ENCODE measurements at places on chromosomes 13 and 19.
A peak's percentile ranks its signal among the peaks of the same experiment; 100 is the strongest.

DNA sequence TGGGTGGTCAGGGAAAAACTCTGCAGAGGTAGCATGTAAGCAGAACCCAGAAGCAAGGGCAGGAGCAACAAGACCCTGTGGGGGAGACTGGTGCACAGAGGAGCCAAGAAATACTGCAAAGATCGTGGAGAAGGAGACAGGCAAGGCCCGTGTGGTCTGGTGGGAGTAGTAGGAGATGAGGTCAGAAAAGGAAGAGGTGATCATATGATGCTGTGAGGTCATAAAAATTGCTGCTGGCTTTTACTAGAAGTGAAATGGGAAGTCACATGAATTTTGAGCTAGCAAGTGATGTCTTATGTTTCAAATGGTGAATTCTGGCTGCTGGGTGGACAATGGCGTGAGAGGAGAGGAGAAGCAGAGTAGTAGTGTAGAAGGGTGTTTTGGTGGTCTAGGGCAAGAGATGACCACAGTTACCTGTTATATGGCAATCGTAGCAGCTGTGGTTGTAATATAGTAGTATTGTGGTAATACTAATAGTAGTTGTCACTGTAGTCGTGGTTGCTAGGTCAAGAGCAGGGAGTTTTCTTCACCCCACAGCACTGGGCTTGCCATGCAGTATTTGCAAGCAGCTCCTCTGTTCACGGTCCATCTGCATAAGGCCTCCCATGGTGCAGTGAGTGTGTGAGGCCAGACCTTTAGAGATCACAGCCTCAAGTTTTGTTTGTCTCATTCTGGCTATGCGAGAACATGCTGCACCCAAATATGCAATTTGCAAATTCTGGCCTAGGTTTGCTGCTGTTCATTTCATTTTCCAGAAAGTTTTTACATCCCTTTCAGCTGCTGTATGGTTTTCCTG, 205.0 kb downstream of the TSHZ3 start:
- DNase-seq: no peak

DNA sequence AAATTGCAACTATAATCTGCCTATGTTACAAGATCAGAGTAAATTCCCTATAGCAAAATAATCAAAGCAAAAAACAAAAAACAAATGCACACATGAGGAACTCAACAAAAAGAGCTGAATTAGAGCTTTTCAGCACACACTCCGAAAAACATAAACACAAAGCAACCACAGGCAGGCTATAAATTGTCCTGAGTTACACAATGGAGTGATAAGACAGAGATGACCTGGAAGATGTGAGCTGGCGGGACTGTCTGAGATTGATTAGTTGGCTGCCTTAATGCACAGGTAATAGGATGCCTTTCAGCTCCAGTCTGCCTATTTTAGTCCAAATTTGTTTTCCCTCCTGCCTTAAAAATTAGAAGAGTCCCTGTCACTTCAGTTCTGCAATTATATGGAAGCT, 159.0 kb upstream of the FNDC3A start:
- DNase-seq: no peak

DNA sequence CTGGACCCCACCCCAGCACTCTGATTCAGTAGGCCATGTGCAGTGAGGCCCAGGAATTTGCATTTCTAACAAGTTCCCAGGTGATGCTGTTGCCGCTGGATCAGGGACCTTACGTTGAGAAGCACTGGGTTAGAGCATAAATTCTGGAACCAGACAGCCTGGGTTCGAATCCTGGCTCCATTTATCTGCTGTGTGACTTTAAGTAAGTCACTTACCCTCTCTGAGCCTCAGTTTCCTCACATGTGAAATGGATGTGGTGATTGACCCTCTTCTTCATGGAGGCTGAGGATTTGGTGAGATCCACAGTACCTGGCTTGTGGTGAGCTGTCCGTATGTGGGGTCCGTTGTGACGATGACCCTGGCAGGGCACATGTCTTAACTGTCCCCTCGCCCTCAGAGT, 15.9 kb downstream of the HIPK4 start:
- DNase-seq: no peak

DNA sequence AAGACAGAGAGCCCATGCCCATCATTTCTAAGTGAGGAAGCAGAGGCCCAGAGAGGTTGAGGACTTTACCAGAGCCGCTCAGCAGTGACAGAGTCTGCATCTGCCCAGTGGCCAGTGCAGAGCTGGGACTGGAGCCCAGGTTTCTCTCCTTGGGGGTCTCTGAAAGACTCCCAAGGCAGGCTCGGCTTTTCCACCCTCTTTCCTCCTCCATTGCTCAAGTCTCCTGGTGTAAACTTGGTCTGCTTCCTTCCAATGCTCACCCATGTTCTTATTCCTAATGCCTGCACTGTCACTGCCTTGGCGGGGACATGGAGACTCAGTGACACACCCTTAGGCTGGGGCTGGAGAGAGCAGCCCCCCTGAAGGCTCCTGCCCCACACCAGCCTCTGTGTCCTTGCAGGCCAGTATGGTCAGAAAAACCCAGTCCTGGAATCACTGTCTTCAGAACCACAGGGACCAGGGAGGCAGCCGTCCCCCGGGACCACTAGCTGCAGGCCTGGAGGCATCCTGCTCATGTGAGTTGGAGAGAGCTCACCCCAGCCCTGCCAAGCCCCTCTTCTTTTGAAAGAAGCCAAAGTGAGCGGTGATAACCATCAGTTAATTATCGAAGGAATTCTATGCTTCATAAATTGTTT, 211.0 kb upstream of the ZNF536 start:
- no peak for DNase-seq

DNA sequence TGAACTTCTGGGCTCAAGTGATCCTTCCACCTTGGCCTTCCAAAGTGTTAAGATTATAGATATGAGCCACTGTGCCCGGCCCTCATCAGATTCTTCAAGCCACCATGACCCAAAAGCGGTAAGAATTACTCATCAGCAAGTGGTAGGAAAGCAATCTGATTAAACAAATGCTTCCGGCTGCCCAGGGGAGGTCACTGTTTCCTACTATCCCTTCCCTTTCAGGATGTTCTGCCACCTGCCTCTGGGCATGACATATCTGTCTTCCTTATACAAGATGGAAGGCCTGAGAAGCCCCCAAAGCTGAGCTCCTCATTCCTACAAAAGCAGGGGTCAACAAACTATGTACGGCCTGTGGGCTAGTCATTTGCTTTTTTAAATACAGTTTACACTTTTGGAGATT, 7.0 kb downstream of the ABHD8 start:
- peak; percentile 49 for DNase-seq

DNA sequence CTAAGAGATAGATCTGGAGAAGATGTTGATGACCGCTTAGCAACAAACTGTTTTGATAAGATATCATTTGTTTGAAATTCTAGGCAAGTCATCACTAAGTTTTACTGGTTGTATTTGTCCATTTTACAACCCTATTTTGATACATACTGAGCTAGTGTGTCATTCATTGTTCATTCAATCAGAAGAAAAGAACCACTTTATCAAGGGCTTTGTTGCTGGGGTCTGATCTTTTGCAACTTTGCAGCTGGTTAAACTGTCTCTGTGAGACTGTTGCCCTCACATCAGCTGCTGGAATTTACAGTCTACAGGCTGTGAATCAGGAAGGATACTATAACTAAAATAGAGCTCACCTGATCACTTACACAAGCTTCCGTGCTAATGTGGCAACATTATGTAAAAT, 290.5 kb downstream of the RFC3 start:
- DNase-seq: no peak

- DNase-seq: no peak
Observed at GRCh38 chr19:40553885-40554857, 22.5 kb upstream of the SHKBP1 start.

GRCh38 chr19:45657520-45658167, 10.4 kb upstream of the GIPR start:
- no peak for DNase-seq

DNA sequence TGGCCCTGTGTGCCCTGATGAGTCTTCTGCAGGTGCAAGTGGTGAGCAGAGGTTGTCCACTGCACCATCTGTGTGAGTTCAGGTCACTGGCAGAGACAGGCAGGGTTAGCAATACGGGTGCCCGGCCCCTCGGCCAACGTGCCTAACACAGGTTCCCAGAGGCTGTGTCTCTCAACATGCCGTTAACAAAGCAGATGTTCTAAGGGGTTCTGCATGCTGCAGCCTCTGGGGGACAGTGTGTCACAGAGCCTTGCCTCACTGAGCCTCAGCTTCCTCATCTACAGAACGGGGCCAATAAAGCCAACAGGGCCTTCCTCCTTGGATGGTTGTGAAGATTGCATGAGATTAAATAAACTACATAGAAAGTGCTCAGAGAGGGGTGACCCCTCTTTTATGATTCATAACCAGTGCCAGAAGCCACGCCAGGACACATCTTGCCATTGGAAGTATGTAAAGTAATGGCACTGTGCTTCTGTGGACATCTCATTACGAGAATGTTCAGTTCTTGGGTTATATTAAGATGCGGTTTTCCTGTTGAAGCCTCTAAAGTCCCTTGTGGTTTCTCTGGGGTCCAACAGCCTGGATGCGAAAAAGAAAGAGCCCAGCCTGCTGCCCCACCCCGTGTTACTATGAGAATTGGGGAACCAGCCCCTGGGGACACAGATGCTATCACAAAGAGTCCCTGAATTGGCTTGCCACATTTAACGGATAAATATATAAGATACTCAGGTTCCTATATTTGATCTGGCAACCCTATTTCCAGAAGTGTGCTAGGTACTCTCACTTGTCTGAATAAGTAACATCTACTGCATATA, 11.2 kb upstream of the ARHGEF18 start:
- no peak for DNase-seq

GRCh38 chr13:19818223-19818842, 35.6 kb upstream of the PSPC1 start:
- no peak for DNase-seq

GRCh38 chr13:96984051-96984508, 10.2 kb downstream of the OXGR1 start:
- no peak for DNase-seq

- DNase-seq: no peak
Observed at GRCh38 chr19:8635422-8635821, 5.0 kb downstream of the NFILZ start.

GRCh38 chr19:2273356-2274184, 8.4 kb downstream of the PEAK3 start:
- peak; percentile 89 for DNase-seq

DNA sequence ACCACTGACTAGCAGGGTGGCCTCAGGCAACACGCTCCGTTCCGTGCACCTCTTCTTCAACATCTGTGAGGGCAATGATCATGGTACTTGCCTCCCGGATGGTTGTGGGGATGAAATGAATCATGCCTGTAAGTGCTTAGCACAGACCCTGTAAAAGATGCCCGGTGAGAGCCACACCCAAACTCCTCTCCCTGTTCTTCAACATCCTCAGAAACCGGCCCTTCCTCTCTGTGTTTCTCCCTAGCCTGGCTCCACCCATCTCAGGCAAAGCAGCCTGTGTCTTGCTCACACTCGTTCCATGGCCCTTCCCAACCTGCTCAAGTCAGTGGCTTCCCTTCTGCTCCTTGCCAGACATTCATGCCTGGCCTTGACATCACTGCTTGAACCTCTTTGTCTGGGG, 5.8 kb upstream of the DMKN start:
- no peak for DNase-seq

DNA sequence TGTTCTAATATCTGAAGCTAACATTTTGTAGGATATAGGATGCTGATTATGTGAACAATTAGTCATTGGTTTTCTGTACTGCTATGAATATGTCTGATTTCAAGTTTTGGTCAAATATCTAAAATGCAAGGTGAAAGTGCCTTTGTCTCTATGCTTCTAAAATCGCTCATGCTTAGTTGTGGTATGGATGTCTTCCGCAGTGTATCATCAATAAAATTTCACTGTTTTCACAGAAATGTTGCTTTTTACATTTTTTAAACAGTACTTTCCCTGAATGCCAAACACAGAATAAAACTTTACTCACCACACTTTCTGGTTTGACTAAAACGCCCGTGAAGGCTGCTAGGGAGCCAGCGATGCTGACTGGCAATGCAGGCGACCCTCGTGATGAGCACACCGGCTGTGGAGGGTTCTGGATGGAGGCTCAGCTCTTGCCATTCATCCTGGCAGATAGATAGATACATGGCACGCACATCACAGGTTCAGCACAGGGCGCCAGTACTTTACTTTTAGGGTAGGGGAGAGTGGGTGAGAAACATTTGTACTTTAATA, 40.1 kb downstream of the SLC7A9 start:
- DNase-seq: no peak

DNA sequence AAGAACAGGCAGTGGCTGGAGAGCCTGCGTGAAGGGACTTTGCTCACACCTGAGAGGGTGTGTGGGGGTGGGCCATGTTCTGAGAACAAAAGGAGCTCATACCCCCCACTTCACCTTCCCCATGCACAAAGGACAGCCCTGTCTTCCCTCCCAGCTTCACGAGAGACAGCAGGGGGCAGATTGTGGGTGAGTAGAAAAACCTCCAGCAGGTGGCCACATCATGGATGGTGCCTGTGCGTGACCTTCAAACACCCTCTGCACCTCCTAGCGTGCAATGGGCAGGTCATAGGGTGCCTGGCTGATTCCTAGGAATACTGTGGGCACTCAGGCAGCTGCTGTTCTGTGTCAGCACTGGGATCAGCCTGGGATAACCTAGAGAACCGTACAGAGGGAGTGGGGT, 36.3 kb upstream of the PSG9 start:
- no peak for DNase-seq

DNA sequence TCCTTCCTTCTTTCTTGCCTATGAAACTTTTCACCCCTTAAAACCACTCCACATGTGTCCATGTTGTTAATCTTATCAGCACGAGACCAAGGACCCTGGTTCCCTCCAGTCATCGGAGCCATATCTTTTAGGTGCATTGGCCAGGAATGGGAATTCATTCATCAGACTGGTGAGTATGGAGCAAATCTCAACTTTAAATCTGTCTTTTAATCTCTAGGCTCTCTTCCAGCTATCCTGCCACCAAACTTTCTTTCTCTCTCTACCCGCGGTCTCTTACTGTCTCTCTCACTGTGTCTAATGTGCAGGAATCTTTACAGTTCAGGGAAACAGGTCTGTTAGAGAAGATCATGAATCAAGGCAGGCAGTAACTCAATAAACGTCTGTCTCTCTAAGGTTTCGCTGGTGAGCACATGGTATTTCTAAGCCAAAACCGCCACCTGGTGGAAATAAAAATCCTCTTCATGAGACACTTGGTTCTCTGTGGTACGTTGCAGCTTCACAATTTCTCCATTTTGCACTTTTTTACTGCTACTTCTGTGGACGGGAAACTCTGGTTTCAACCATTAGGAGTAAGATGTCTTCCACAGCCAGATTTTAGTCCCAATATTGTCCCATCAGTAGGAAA, 16.1 kb downstream of the LGALS16 start:
- peak; percentile 11 for DNase-seq

GRCh38 chr19:47794526-47794925, 9.8 kb downstream of the TPRX1 start:
- no peak for DNase-seq

GRCh38 chr13:30711837-30712236, 23.5 kb upstream of the ALOX5AP start:
- DNase-seq: no peak

DNA sequence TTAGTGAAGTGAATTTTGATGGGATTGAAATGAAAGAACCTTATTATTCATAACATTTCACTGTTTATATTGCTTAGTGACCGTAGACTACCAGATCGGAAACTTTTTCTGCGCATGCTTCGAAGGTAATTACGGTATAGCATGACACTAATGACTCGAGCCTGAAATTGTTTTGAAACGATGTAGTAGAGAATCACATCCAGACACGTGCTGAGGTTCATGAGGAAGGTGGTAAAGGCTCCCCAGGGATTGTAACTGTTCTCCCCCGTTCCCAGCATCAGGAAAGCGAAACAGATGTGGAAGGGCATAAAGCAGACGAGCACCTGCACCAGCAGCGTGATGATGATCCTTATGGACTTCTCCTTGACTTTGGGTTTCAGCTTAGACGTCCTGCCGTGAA, 3.3 kb downstream of the GPR18 start:
- no peak for DNase-seq

- DNase-seq: no peak
Observed at GRCh38 chr13:48504606-48505005, 28.3 kb downstream of the RCBTB2 start.

Data from hepatic stellate cell (primary cell).